ENCODE measurements at places on chromosomes 6 and 20.
A peak's percentile ranks its signal among the peaks of the same experiment; 100 is the strongest.

GRCh38 chr6:23394681-23395080 lies 731.3 kb upstream of the NRSN1 start:
- H3K4me1 ChIP-seq = no peaks in the 10 kb centered on the region
- H3K27ac ChIP-seq = no peak overlapping the region
- H3K36me3 ChIP-seq = no peaks in the 10 kb centered on the region
- H3K27me3 ChIP-seq = no peaks in the 10 kb centered on the region
- DNase-seq = no peak
- no peak overlapping the region for H3K4me3 ChIP-seq

DNA sequence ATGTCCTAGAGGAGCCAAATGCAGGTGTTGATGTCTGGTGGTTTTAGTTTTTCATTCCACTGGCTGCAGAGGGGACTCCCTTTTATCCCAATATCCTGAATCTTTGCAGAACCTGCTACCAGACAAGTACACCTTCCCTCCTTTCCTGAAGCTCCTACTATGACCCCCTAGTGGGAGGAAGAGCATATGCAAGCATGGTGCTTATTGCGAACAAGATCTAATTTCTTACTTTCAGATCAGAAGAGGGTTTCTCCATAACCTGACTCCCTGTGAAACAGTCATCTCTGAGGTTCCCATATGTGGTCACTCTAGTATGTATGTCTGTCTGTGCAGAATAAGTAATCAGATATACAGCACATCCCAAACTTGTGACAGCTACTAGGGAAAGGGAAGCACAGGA lies 277.2 kb downstream of the ARHGAP18 start:
- no peak overlapping the region for H3K27ac ChIP-seq
- no peaks in the 10 kb centered on the region for H3K36me3 ChIP-seq
- H3K27me3 ChIP-seq = no peaks in the 10 kb centered on the region
- H3K4me1 ChIP-seq = no peaks in the 10 kb centered on the region

GRCh38 chr20:1776681-1777475 lies 118.3 kb upstream of the SIRPA start:
- H3K4me1 ChIP-seq = peaks cover 3% of the 10 kb centered on the region
- H3K27me3 ChIP-seq = no peaks in the 10 kb centered on the region
- peak; percentile 84 for DNase-seq
- peak overlapping the region; percentile 54 for H3K4me3 ChIP-seq
- peaks cover 4% of the 10 kb centered on the region for H3K36me3 ChIP-seq
- no peak overlapping the region for H3K27ac ChIP-seq

DNA sequence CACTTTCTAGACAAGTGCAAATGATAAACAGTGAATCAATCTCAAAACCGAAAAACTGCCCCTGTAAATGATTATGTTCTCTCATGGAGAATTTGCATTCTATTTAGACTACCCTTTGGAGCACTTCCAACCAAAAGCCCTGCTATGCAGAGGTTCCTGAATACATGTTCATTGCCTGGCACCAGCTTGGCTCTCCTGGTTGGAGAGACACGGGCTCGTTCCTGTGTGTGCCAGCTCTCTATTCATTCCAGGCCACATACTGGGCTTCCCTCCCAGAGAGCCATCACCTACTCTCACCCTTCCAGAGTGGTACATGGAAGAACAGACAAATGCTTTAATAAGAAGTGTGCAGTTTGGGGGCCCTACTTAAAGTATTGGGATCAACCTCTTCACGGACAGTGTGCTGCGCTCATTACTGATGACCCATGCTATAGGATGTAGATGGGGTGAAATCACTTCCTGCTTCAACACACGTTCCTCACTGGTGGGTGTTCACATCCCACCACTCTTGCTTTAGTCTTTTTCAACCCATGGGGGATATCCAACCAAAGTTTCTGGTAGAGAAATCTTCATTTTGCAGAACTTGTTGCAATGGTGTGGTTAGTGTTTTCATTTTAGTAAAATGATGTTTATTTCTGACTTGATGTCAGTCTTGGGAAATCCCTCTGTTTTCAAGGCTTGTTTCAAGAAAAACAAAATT lies 38.5 kb upstream of the NAA20 start:
- no peaks in the 10 kb centered on the region for H3K27me3 ChIP-seq
- peaks cover 48% of the 10 kb centered on the region for H3K36me3 ChIP-seq
- no peaks in the 10 kb centered on the region for H3K4me1 ChIP-seq
- H3K27ac ChIP-seq = no peak overlapping the region
- no peak for DNase-seq

DNA sequence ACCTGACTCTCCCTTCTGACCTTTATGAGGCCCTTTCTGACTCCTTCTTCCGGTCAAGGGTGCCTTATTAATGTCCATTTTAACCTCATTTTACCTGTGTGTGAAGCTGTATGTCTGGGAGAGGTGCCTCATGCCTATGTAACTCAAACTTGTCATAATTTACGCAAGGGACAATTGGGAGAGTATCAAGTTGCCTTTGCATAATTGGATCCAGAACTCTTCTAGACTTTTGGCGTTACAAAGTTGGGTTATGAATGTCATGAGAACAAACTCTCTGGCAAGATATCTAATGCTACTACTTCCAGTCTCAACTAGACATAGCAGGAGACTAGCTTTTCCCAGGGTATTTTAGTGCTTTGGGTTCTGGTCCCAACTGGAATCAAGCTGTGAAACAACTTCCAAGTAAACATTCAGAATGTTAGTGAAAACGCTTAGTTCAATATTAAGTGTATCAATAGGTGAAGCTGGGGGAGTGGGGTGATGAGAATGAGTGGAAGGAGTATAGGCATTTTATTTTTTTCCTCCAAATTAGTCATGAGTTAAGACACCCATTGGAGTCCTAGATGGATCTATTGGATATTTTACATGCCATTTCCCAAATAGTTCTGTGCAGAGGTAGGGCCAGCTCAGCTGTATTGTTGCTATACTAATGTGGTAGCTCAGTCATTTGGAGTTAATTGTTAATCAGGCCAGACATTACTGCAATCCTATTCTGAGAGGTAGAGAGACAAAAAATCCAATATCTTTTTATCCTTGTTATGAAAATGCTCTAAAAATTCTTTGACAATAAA lies 159.9 kb downstream of the TFAP2B start:
- H3K4me3 ChIP-seq = no peak overlapping the region
- H3K4me1 ChIP-seq = no peaks in the 10 kb centered on the region
- DNase-seq = no peak
- H3K27ac ChIP-seq = no peak overlapping the region

- no peaks in the 10 kb centered on the region for H3K4me1 ChIP-seq
- H3K27ac ChIP-seq = no peak overlapping the region
- H3K27me3 ChIP-seq = no peaks in the 10 kb centered on the region
- no peak overlapping the region for H3K4me3 ChIP-seq
Measured at GRCh38 chr6:1778686-1779235, 169.0 kb downstream of the FOXC1 start.

GRCh38 chr6:129698430-129698829 lies 11.5 kb downstream of the ARHGAP18 start:
- no peak overlapping the region for H3K4me3 ChIP-seq
- no peaks in the 10 kb centered on the region for H3K27me3 ChIP-seq

GRCh38 chr6:154367839-154368695 lies 11.5 kb upstream of the IPCEF1 start:
- H3K4me1 ChIP-seq = peaks cover 2% of the 10 kb centered on the region
- H3K27ac ChIP-seq = no peak overlapping the region
- no peaks in the 10 kb centered on the region for H3K27me3 ChIP-seq
- no peak overlapping the region for H3K4me3 ChIP-seq

DNA sequence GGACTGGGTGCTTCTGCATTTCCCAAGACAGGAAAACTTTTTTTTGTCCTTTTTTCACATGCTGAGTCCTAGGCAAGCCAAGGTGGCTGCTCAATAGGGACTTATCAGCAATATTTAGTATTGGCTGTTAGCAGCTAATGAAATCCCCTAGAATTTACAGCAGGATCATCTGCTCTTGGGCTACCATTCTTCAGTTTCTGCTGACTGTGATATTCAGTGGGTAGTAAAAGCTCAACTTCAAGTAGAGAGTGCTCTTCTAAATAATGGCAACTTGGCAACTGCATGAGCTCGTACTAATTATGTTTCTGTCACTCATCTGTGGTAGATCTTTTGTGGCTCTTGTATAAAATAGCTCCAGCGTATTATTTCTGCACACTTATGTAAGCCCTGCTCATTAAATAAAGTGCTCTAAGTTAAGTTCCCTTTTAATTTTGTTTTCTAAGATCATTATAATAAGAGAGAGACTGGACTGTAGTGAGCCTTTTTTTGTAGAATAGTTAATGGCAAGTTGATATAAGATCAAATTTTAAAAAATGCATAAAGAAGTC lies 110.3 kb downstream of the SLC35F1 start:
- no peak for DNase-seq
- no peaks in the 10 kb centered on the region for H3K36me3 ChIP-seq
- no peaks in the 10 kb centered on the region for H3K4me1 ChIP-seq
- no peaks in the 10 kb centered on the region for H3K27me3 ChIP-seq

DNA sequence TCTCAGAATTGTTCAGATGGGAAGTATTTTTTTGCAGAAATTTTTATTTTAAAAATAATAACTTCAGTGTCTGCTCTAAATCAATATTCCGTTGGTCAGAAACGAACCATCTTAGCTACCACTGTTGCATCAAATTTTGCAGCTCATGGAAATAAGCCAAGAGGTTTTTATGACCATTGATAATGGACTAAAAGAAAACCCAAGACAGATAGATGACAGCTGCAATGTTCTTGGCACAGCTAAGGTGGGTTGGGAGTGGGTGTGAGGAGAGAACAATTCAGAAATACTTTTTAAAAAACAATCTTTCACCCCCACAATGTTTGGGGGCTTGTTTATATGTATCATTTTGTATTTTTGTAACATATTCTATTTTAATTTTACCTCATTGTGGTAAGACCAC lies 121.1 kb downstream of the PDE7B start:
- H3K27ac ChIP-seq = no peak overlapping the region
- H3K4me1 ChIP-seq = no peaks in the 10 kb centered on the region
- H3K27me3 ChIP-seq = no peaks in the 10 kb centered on the region
- H3K4me3 ChIP-seq = no peak overlapping the region
- H3K36me3 ChIP-seq = no peaks in the 10 kb centered on the region
- DNase-seq = no peak

DNA sequence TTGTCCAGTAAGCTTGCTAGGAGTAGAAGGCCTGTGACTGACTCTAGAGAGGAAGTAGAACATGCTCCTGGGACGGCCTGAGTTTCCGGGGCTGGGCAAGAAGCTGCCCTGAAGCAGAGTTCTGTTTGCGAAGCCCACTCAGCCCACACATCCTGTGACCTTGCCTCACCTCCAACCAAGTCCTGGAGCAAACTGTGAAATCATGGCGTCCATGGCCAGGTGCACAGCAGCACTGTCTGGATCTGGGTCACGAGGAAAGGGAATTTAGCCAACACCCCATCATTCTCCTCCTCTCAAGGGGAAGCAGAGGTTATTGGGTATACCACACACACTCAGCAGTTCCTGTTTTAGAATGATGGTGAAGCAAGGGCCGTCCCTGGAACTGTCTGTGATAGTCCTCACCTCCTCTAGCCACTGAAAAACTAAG lies 87.5 kb downstream of the CRYBG1 start:
- H3K36me3 ChIP-seq = no peaks in the 10 kb centered on the region
- H3K27me3 ChIP-seq = no peaks in the 10 kb centered on the region
- no peak for DNase-seq
- H3K4me1 ChIP-seq = no peaks in the 10 kb centered on the region
- H3K4me3 ChIP-seq = no peak overlapping the region

- no peaks in the 10 kb centered on the region for H3K27me3 ChIP-seq
- DNase-seq = no peak
- no peaks in the 10 kb centered on the region for H3K36me3 ChIP-seq
- no peaks in the 10 kb centered on the region for H3K4me1 ChIP-seq
Measured at GRCh38 chr6:136323431-136324112, 33.9 kb upstream of the BCLAF1 start.

- H3K27ac ChIP-seq = no peak overlapping the region
- H3K4me3 ChIP-seq = no peak overlapping the region
- H3K36me3 ChIP-seq = no peaks in the 10 kb centered on the region
- no peaks in the 10 kb centered on the region for H3K4me1 ChIP-seq
- no peak for DNase-seq
Measured at GRCh38 chr6:27517238-27517637, 44.3 kb upstream of the ZNF184 start.

DNA sequence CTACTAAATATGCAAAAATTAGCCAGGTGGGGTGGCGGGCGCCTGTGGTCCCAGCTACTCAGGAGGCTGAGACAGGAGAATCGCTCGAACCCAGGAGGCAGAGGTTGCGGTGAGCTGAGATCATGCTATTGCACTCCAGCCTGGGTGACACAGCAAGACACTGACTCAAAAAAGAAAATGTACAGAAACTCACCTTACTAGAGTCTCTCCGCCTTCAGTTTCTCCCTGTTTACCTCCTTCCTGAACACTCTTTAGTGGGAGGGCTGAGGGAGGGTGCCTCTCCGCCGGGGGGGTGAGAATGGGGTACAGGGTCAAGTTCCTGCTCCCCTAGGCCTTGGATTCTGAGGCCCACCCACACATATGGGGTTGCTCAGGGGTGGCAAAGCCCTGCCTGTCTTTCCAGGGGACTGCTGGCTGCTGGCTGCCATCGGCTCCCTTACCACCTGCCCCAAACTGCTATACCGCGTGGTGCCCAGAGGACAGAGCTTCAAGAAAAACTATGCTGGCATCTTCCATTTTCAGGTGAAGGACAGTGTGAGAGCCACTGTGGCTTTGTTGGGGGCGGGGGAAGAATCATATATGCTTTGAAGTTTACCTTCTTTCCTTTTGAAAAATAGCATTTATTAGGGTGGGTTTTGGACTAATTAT lies 13.4 kb downstream of the CAPN11 start:
- no peak for DNase-seq
- no peak overlapping the region for H3K27ac ChIP-seq
- no peaks in the 10 kb centered on the region for H3K36me3 ChIP-seq
- H3K4me1 ChIP-seq = peaks cover 5% of the 10 kb centered on the region
- H3K27me3 ChIP-seq = no peaks in the 10 kb centered on the region
- H3K4me3 ChIP-seq = no peak overlapping the region

DNA sequence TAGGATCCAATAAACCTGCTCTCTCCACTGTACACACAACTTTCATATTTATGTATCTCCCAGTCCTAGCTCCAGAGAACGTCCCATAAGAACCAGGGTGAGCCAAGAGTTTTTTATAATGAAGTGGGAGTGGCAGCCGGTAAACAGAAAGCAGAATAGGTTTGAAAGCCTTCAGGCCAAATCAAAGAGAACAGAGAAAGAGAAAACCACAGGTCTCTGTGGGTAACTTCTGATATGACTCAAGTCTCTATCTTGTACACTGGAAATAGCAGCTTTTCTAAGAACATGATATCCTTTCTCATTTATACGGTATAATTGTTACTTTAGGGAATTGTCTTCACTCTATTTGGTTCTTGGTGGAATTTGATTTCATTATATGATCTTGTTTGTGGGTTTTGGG lies 273.6 kb downstream of the PACRG start:
- no peaks in the 10 kb centered on the region for H3K4me1 ChIP-seq
- H3K27me3 ChIP-seq = no peaks in the 10 kb centered on the region
- no peak for DNase-seq
- H3K36me3 ChIP-seq = no peaks in the 10 kb centered on the region
- no peak overlapping the region for H3K4me3 ChIP-seq

- H3K4me3 ChIP-seq = no peak overlapping the region
- H3K36me3 ChIP-seq = no peaks in the 10 kb centered on the region
- H3K27ac ChIP-seq = no peak overlapping the region
- H3K27me3 ChIP-seq = peaks cover 81% of the 10 kb centered on the region
- peak; percentile 81 for DNase-seq
- no peaks in the 10 kb centered on the region for H3K4me1 ChIP-seq
Measured at GRCh38 chr6:41371461-41371991, 36.1 kb downstream of the NCR2 start.
